Ecto neural progenitor cell (in vitro differentiated cells): ENCODE measurements at places on chromosomes 6 and 20.
A peak's percentile ranks its signal among the peaks of the same experiment; 100 is the strongest.

DNA sequence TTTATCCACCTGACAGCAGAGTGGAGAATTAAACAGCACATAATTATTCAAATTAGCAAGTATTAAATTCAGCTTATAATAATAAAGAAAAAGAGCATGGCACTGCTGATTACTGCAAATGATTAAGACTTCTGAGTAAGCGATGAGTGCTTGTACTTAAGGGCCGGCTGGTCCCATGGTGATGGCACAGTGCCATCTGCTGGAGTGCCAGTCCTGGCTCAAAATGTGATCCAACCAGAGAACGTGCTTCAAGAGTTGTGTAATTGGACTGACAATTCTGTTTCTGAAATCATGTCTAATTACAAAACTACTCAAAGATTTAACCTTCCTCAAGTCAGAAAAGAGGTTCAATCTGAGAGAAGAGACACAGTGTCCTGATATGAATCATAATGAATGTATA is 181.6 kb upstream of the RGS17 start:
- no peak for DNase-seq

- no peak for DNase-seq
Observed at GRCh38 chr6:137764464-137764863, 102.6 kb upstream of the TNFAIP3 start.

GRCh38 chr6:18511211-18511610 is 124.1 kb downstream of the RNF144B start:
- no peak for DNase-seq

- DNase-seq = no peak
Observed at GRCh38 chr20:58071298-58071697, 157.2 kb downstream of the ANKRD60 start.

DNA sequence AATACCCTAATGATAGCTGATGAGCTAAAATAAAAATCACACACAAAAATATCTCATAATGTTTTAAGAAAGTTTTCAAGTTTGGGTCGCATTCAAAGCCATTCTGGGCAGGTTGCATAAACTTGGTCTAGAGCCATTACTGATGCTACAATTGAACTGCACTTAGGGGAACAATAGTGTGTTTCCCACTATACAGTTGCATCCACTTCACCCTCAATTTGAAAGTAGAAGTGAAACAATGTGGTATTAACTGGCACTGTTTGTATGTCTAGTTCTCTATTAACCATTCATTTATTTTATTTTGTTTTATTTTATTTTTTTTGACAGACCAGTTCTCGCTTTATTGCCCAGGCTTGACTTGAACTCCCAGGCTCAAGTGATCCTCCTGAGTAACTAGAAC is 23.0 kb upstream of the STK38 start:
- DNase-seq = no peak

GRCh38 chr6:121354764-121355163 is 20.5 kb upstream of the TBC1D32 start:
- DNase-seq = no peak

DNA sequence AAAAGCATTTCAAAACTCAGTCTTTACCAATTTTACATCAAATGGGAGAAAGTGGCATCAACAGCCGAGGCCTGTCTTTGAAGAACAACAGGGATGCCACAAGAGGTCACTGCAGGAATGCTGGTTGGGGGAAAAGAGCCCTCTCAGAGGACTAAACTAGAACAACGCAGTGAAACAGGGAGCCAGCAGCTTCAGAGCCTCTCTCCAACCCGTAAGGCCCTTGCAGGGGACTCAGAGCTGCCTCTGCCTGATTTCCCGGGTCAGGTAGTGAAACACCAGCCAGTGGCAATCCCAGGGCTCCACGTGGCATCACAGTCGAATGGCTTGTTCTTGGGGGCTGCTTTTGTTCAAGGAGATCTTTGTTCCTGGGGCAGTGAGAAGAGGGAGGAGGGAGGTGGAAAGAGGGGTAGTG is 55.0 kb upstream of the KCNK16 start:
- DNase-seq = peak; percentile 79

GRCh38 chr20:21835042-21835441 is 129.6 kb downstream of the PAX1 start:
- no peak for DNase-seq

DNA sequence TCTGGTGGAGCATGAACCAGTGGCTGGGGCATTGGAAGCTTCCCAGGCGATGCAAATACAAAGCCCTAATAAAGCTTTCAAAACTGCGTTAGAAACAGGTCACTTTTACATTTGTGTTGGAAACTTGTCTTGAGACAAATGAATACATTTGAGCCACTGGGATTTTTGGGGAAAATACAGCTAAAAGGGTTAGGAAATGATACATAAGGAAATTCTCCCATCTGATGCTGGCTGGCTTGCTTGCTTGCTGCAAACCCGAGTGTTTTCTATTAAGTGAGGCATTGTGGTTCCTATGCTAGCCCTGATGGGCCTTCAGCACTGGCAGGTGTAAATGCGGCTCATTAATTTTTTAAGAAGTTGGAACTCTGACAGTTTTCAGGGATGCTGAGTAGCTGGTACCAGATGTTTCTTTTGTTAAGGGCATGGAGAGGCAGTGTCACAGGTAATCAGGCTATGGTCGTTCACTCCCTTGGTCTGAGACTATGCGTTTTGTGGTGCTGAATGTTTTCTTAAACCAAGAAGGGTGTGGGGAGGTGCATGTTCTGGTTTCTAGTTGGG is 35.2 kb downstream of the RREB1 start:
- DNase-seq = no peak

DNA sequence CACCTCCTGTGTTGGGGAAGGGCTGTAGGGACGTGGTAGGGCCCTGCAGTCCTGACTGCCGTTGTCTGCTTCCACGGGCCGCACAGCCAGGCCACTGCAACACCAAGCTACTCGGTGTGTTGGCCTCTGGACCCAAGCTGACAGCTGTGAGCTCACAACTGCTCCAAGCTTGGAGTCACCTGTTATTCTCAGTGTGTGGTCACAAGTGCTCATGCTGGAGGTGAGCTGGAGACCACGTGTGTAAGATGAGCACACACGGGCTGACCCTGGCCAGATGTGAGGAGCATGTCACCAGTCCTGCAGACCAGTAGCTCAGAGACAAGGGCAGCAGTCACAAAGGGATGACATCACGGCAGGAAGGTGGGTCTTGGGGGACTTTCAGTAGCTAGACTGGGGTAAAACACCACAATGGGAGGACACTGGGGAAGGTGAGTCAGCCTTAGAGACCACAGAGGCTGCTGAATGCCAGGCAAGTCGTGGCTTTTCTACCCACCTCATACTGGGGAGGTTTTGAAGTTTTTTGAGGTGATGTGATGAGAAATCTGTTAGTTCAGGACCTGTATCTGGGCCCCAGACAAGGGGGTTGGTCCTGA is 87.3 kb downstream of the FAM120B start:
- peak; percentile 39 for DNase-seq

- DNase-seq = no peak
Observed at GRCh38 chr6:15176816-15177370, 69.0 kb upstream of the JARID2 start.

DNA sequence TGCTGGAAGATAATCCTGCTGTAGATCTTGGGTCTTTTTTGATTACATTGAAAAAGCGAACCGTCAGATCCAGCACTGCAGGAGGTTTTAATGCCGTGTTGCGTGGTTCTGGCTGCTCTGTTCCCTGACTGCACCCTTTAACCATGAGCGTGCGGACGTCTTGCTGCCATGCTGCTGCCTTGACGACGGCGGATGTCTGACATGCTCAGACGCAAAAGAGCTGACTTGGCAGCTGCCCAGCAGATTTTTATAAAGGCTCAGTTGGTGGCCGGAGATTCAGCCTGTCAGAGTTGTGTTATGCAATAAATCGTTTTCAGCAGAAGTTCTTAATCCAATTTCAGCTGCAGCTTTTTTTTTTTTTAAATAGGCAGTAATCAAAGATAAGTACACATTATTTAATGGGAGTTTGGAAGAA is 119.4 kb downstream of the JARID2 start:
- DNase-seq = peak; percentile 59

GRCh38 chr6:145603424-145603833 is 131.9 kb downstream of the EPM2A start:
- no peak for DNase-seq

GRCh38 chr6:129843573-129843972 is 17.5 kb downstream of the TMEM244 start:
- no peak for DNase-seq

- no peak for DNase-seq
Observed at GRCh38 chr6:3013486-3013885, 13.8 kb downstream of the NQO2 start.

- no peak for DNase-seq
Observed at GRCh38 chr6:225121-225721, 67.1 kb upstream of the DUSP22 start.

DNA sequence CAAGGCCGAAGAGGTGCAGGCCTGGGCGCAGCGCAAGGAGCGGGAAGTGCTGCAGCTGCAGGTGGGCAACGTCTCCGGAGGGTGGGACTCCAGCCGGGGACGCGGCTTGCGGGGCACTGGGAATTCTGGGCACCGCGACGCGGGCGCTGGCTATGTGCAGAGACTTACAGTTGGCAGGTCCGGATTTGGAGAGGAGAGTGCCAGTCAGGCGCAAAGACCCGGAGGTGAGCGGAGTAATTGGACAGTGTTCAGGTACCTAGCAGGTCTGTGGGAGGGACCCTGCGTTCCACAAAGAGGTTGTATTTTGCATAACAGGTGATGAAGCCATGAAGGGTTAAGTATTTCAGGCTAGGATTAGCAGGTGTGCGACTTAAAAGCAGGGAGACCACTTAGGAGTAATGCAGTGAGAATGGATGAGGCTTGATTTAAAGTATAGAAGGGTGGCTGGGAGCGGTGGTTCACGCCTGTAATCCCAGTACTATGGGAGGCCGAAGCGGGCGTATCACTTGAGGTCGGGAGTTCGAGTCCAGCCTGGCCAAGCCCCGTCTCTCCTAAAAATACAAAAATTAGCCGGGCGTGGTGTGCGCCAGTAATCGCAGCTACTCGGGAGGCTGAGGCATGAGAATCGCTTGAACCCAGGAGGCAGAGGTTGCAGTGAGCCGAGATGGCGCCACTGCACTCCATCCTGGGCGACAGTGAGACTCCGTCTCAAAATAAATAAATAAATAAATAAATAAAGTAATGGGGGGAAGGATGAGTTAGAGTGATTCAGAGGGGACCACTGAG is 1.0 kb downstream of the MRPS26 start:
- no peak for DNase-seq

DNA sequence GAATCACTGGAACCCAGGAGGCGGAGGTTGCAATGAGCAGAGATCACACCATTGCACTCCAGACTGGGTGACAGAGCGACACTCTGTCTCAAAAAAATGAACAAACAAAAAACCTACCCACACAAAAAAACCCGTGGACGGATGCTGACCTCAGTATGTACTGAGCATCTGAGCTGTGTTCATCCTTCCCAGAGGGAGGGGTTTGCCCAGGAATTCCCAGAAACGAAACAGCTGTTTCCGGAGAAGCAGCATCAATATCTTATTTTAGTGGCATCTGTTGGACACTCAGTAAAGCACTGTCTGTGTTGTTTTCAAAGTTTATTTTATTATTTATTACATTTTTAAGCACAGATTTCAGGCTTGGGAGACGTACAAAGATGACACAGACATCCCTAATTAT is 18.7 kb downstream of the NANP start:
- DNase-seq = no peak

DNA sequence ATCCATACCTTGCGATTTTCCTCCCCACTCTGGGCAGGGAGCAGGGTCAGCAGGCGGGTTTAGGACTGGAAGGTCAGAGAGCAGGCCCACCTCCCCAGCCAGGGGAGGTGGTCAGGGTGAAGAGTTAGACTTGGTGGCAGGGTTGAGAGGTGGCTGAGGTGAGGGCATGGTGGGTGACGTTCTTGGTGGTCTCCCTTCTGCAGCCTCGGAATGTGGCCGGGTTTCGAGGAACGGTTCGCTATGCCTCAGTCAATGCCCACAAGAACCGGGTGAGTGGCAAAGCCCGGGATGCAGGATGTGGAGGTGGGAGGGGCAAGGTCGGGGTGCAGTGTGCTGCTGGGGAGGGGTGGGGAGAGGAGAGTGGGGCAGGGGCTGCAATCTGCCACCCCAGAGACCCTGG is 11.6 kb downstream of the TTBK1 start:
- DNase-seq = no peak

DNA sequence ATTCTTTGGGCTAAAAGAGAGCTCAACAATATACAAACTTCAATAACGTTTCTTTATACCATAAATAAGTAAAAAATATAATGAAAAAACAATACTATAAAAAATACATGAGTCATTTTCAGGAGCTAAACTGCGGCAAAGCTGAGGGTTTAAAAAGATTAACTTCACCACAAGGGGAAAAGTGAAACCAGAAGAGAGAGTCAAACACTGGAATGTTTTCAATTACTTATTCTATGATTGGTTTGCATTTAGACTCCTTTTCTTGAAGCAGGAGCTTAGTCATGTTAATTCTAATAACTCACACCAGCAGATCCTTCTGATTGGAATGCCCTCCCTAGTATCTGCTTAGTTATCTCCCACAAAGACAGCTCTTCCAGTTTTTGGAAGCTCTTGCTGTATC is 627.3 kb downstream of the UTRN start:
- DNase-seq = no peak

DNA sequence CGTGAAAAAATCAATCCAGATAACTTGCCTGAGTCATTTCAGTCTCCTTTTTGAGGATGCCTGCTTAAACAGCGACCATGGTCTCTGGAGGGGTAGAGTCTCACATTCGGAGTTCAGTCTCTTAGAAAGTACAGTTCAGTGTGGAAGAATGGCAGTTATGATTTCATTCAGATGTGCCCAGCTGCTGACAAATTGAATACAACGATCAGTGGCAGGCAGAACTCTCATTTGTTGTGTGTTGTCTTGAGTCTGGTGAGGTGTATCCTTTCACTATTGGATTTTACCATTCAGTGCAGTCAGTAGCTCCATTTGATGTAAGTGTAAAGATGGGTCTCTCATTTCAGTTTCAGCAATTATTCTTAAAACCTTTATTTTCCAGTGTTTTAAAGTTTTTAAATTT is 639 bp upstream of the TULP4 start:
- DNase-seq = no peak

GRCh38 chr6:155448668-155449449 is 6.8 kb downstream of the NOX3 start:
- DNase-seq = no peak

DNA sequence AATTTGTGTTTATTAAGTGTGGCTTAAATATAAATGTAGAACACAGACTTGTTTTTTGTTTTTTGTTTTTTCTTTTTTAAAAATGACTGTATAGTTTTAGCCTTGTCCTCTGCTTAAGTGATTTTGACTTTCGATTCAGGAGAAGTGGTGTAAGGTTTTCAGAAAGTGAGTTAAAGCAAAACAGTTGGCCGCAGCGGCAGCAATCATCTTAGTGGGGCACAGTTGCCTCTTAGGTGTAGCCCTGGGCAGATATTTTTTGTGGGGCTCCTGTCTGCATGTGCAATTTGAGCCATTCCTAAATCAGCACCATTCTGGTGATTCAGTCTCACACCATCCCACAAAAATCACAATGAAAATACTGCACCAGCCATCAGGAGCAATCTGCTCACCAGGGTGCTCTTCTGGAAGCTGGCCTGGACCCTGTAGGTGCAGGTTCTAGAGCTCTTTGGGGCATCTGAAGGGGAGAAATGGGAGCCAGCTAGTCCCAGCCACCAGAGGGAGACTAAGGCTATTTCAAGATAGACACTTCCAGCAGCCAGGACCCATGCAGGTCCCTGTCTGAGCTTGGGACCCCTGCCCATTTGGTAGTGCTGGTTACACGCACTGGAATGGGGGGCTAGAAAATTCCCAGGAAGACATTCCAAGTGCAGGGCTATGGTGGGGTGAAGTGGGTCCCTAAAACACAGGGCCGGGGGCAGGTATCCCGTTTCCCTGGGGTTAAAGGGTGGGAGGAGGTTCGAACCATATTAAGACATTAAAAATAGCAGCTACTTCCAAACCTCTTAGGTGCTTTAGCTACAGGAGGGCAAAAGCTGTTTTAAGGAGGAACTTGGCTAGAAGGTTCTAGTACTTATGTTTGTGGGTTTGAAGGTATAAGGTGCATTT is 156.6 kb downstream of the NFATC2 start:
- DNase-seq = peak; percentile 61
